ENCODE measurements at places on chromosomes 7 and 10. TPM values are rescaled to one million over a fixed set of nuclear protein-coding genes. Genes with fewer than 3 reads are reported as not detected.

Gene COL13A1
- total RNA-seq = 4.4 TPM

Gene LRGUK
- total RNA-seq = 0.17 TPM

DNA sequence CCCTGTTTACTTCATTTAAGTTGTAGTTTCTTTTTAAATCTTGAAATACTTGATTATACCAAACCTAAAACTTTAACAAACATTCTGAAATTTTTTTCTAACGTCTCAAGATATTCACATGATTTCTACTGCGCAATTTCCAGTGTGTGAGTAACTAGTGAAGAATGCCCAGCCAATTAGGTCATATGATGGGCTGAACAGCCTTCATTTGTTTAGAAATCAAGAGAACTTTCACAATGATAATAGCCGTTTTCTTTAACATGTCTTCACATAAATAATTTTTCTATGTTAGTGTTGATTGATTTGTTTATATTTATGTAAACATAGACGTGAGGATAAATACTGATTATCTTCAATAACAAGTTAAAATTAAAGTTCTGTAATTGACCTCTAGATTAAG is 21.8 kb downstream of the STAM start:
- DNase-seq = no peak

DNA sequence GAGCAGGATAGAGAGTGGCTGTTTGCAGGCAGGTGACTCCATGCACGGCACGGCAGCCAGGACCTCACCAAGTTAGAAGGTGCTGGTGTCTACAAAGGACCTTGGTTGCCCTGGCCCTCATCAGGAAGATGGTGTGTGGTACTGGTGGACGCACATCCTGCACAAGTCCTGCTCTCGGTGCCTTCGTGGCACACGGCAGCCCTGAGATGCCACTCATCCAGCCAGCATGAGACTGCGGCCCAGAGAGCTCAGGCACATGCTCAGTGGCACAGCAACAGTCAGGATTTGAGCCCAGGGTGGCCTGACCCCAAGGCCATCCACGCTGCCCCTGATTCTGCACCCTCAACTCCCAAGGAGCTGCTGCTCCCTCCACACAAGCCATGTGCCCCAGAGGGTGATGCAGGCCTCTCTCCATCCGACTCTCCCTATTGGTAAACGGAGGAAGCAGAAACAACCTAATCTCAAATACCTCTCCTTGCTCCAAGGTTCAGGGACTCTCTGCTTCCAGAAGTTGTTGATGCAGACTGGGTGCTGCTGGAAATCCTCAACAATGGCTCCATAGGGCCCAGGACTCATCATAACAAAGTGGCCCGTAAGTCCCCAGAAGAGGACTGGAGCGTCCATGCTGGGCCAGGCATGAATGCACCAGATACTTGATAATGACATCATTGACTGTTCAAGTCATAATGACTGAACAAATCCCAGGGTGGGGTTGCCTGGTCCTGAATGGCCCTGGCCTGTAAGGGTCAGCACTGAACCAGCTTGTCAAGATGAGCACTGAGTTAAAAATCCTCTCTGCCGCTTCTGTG is 93.6 kb downstream of the ARHGAP22 start:
- DNase-seq = no peak

GRCh38 chr10:127374074-127374680 is 174.9 kb upstream of the NPS start:
- DNase-seq = no peak

DNA sequence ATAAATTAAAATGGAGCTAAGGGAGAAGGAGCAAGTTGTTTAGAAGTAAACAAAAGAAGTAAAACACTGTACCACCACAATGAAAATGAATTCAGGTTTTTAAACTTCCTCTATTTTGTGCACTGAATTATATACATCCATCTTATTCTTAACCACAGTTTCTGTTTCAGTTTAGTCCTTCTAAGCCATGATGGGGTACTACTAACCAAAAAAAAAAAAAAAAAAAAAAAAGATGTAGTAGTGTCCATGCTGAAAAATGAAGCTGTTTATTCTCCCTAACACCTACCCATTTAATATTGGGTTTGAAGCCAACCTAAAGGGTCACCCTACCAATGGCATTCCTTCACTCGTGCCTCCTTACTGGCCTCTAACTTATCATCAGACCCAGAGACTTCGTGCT is 3.4 kb upstream of the BMPR1A start:
- DNase-seq = no peak

Data from right cardiac atrium (tissue), 5 donors.